ENCODE measurements at places on chromosomes 2 and 18.

DNA sequence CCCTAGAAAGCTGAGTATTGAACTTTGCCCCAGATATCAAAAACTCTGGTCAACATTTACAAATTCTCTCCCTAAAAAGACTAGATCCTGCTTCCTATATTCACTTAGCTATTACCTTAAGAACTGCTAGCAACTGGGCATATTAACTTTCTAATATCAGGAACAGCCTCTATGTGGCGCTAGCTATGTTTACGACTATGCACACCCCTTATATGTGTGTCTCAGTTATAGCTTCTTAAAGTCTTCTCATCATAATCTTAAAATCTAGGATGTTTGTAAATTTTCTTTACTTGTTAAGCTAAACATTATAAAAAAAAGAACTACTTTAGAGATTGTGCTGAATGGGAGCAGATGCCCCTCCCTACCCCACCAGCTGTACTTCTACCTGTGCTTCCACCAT is 1.7 kb upstream of the STAMBP start:
- DNase-seq: no peak

DNA sequence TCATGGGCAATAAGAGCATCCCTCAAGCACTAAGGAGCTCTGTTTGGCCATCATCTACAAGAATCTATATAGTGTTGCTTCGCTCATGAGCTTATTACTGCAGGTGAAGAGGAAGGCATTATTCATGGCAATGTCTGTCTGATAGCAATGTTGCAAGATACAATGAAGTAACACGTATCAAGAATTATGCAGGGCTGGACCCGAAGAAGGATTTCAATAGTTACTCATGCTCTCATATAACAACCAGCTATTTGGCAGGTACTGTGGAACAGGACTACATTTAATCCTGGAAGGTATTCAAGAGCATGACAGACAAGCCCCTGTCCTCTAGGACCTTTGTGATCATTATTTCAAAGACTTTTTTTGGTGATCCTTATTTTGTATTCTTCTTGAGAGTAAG is 109.6 kb downstream of the LAMA3 start:
- DNase-seq: no peak

GRCh38 chr2:219631904-219632759 is 4.7 kb downstream of the SLC4A3 start:
- DNase-seq: no peak

DNA sequence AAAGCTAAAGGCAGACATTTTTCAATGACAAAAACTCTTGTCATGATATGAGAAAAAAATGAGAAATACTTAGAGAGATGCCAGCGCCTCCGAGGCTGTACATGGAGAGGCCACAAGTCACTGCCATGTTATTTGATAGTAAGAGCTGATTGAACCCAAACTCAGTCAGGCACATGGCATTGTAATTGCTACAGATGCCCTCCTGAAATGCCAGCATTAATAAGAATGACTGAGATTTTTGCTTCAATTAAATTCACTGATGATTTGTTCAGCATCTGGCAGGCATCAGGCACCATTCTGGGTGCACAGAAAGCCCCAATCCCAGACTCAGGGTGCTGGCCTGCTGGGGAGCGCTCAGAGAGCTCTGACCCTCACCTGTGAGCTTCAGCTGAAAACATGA is 129.0 kb upstream of the PXDN start:
- no peak for DNase-seq

DNA sequence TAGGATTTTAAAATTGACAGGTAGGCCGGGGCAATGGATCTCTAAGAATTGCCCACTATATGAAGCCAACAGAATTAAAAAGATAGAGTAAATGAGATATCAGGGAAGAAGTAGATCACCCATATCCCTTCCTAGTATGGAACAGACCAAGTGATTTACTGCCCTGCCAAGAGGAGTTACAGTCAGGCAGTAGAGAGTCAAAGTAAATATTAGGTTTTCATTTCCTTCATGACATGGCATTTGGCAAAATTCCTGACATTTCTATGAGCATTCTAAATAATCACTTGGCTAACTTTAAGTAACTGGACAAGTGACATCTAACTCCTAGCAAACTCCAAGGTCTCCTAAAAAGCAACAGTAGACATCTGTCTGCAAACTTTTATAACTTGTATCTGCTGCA is 33.5 kb downstream of the GALNT5 start:
- no peak for DNase-seq

GRCh38 chr2:241810307-241811200 is 1.6 kb downstream of the NEU4 start:
- DNase-seq: no peak

DNA sequence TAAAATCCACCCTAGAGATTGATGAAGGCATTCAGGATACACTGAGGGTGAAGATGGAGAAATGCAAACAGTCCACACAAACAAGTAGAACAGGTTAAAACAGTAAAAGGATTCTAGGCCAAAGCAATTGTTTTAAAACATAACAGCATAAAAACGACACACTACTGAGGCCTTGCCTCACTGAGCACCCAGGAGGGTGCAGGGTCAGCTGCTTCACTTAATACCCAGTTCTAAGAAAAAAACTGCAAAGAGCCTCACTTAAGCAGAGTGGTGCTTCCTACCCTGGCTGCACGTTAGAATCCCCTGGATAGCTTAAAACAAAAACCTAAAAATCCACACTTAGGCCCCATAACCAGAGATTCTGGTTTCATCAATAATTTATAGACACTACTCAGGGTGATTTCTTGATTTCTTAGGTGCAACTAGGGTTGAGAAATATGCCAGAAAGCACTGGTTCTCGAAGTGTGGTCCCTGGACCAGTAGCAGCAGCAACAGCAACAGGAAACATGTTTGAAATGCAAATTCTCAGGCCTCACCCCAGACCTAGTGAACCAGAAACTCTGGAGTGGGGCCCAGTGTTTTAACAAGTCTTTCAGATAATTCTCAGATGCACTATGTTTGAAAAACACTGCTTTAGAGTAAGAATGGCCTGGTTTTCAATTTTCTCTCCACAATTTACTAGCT is 279.1 kb downstream of the ZEB2 start:
- no peak for DNase-seq

DNA sequence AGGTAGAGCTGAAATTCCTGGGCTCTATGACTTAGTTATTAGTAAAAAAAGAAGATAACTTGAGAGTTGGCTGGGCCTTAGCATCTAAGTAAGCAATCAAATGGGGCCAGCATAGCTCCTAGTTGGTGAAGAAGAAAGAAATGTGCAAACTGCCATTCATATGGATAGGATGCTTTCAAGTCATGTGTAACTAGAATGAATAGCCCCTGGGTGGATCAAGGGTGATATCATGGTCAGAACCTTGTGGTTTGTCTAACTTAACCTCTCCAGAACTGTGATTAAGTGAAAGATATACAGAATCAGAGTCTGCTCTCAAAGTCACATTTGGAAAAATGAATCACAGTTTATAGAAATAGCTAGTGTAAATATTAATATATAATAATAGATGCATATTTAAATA is 198.7 kb upstream of the DTNA start:
- DNase-seq: no peak

GRCh38 chr2:6692056-6692455 is 173.7 kb downstream of the CMPK2 start:
- DNase-seq: no peak

Measured in 8988T (cell line).